ENCODE measurements at places on chromosomes 2 and 18.

- DNase-seq: peak; percentile 38
- H3K4me1 ChIP-seq: peaks cover 8% of the 10 kb centered on the region
- no peaks in the 10 kb centered on the region for H3K36me3 ChIP-seq
- no peak overlapping the region for H3K27ac ChIP-seq
- H3K27me3 ChIP-seq: peaks cover 7% of the 10 kb centered on the region
- no peak overlapping the region for H3K4me3 ChIP-seq
Measured at GRCh38 chr2:121136323-121136722, 148.7 kb downstream of the TFCP2L1 start.

- DNase-seq: no peak
- H3K27me3 ChIP-seq: peaks cover 20% of the 10 kb centered on the region
- no peak overlapping the region for H3K27ac ChIP-seq
- no peak overlapping the region for H3K4me3 ChIP-seq
- no peaks in the 10 kb centered on the region for H3K4me1 ChIP-seq
Measured at GRCh38 chr18:61597316-61597715, 264.1 kb downstream of the CDH20 start.

GRCh38 chr2:120737340-120738101 is 1.9 kb downstream of the GLI2 start:
- peaks cover 49% of the 10 kb centered on the region for H3K27me3 ChIP-seq
- no peak overlapping the region for H3K4me3 ChIP-seq
- H3K27ac ChIP-seq: no peak overlapping the region
- DNase-seq: no peak

- no peaks in the 10 kb centered on the region for H3K27me3 ChIP-seq
- no peaks in the 10 kb centered on the region for H3K4me1 ChIP-seq
- no peak for DNase-seq
- H3K36me3 ChIP-seq: no peaks in the 10 kb centered on the region
- H3K4me3 ChIP-seq: no peak overlapping the region
Measured at GRCh38 chr18:8253944-8254343, 355.3 kb upstream of the RAB12 start.

DNA sequence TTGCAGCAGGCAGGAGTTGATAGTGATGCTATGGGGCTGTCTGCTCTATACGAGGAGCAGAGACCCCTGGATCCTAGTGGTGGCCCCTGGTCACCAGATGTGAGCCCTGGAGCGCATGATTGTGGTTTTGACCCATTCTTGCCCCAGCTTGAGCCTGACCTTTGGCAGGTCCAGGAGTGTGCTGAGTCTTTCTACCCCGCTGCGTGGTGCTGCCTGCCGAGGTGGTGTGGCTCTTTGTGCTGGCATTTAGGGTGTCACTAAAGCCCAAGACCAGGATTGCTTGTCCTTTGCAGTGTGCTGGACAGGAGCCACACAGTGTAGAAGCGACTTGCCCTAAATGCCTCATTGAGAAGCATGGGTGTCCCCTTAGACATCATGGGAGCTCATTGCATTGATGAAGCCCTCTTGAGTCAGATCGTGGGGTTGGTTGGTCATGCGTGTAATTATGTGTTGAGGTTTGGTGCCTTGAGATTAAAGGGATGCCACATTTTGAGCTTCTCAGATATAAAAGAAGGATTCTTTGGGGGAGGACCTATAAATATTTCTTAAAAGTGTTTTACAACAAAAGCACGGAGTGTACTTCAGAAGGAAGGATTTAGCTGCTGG is 88.3 kb downstream of the AGAP1 start:
- H3K27ac ChIP-seq: no peak overlapping the region
- H3K36me3 ChIP-seq: no peaks in the 10 kb centered on the region

DNA sequence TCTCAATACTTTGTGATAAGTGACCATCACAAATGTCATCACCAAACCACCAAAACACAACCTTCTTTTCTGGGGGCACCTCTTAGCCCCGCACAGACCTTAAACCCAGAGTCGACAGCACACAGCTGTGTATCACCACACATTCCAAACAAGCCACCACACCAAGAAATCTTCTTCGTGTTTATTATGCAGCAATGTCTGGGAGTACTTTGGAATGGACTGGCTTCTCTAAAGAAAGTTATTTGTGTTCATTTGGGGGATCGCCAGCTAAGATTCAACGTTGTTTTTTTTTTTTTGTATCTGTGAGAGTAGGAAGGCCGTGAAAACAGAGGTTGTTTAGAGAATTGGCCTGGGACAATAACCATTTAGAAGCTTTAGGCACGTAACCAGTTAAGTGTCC is 1.1 kb upstream of the MTA3 start:
- peaks cover 4% of the 10 kb centered on the region for H3K27me3 ChIP-seq
- H3K36me3 ChIP-seq: no peaks in the 10 kb centered on the region
- H3K4me3 ChIP-seq: peak overlapping the region; percentile 12
- peaks cover 11% of the 10 kb centered on the region for H3K4me1 ChIP-seq

DNA sequence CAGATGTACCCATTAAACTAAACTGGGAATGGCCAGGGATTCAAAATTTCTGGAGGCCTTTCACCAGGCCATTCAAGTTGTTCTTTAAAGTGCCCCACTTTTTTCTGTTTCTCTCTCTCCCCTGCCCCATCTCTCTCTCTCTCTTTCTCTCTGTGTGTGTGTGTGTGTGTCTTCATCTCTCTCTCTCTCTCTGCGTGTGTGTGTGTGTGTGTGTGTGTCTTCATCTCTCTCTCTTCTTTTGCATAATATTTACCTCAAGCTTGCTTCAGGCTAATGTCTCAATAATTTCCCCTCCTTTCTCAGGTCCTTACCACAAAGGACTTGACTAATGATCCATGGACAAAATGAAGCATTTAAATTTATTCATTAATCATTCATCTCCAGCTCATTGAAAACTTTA is 164.2 kb upstream of the KLHL14 start:
- H3K27ac ChIP-seq: no peak overlapping the region
- H3K36me3 ChIP-seq: no peaks in the 10 kb centered on the region
- no peaks in the 10 kb centered on the region for H3K4me1 ChIP-seq
- H3K27me3 ChIP-seq: no peaks in the 10 kb centered on the region
- H3K4me3 ChIP-seq: no peak overlapping the region
